ENCODE measurements at places on chromosomes 13 and 19.

DNA sequence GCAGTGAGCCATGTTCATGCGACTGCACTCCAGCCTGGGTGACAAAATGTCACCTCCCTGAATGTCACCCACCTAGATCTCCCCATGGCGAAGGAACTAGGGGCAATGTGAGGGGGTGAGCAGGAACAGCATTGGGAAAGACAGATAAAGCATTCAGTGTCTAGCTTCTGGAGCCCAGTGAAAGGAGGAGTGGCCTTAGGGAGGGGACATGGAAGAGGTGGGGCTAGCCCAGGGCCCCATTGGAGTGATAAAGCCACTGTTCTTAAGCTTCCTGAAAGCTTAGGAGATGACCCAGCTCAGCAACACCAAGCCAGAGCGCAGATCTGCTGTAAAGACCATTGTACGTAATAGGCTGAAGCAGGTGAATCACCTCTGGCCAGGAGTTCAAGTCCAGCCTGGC is 13.0 kb upstream of the KCNN1 start:
- peak; percentile 51 for DNase-seq

DNA sequence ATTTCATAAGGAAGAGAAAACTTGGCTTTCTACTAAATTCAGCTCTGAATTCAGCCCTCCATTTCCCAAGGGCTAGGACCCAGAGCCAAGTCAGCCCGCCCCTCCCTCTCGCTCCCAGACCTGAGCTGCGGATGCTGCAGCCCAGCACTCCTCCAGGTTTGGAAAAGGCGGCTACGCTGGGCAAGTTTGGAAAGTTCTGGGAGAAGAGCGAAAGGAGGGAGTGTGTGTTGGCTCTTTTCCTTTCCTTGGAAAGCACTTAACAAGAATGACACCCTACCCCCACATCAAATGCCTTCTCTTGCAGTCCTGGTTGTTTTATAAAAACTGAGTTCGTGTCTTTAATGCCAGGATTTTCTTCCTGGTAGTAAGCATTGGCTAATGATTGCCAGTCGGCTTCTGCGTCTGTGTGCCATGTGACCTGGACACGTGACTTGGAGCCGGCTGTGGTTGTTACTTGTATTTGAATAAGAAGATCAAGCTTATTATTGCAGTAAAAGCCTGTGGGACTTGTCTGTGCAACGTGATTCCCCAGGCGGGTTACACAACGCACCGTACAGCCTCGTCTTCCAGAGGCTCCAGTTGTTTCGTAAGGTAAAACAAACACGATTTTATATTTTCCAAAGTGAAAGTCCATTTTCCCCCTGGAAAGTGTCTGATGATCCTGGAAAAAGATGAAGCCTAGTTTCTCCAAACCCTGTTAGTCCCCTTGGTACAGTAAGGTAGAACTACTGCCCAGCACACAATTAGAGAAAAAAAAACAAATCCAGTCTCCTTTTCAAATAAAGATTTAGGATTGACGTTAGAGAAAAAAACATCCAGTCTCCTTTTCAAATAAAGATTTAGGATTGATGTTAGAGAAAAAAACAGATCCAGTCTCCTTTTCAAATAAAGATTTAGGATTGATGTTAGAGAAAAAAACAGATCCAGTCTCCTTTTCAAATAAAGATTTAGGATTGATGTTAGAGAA is 26.8 kb upstream of the UBE2L5 start:
- peak; percentile 60 for DNase-seq

- no peak for DNase-seq
These were observed 14.4 kb downstream of the MICOS13 start for GRCh38 chr19:5665781-5666513.

DNA sequence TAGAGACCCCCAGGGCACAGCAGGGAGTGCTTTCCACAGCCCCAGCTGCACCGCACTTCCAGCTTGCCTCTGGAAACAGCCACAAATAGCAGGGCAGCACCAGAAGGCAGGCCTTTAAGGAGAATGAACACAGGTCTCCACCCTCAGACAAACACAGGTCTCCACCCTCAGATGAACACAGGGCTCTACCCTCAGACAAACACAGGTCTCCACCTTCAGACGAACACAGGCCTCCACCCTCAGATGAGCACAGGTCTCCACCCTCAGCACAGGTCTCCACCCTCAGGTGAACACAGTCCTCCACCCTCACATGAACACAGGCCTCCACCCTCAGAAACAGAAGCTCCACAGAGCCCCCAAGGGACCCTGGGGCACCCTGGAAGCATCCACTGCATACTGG is 51.7 kb downstream of the C1QTNF9 start:
- no peak for DNase-seq

DNA sequence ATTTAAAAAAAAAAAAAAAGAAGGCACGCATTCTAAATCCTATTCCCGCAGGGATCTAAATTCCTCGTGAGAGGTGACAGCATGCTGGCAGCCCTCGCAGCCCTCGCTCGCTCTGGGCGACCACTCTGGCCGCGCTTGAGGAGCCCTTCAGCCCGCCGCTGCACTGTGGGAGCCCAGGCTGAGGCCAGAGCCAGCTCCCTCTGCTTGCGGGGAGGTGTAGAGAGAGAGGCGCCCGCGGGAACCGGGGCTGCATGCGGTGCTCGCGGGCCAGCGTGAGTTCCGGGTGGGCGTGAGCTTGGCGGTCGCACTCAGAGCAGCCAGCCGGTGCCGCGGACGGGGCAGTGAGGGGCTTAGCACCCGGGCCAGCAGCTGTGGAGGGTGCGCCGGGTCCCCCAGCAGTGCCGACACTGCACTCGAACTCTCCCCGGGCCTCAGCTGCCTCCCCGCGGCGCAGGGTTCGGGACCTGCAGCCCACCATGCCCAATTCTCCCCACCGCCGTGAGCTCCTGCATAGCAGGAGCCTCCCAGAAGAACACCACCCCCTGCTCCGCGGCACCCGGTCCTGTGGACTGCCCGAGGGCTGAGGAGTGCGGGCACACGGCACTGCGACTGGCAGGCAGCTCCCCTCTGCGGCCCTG is 553.9 kb downstream of the LMO7 start:
- no peak for DNase-seq

DNA sequence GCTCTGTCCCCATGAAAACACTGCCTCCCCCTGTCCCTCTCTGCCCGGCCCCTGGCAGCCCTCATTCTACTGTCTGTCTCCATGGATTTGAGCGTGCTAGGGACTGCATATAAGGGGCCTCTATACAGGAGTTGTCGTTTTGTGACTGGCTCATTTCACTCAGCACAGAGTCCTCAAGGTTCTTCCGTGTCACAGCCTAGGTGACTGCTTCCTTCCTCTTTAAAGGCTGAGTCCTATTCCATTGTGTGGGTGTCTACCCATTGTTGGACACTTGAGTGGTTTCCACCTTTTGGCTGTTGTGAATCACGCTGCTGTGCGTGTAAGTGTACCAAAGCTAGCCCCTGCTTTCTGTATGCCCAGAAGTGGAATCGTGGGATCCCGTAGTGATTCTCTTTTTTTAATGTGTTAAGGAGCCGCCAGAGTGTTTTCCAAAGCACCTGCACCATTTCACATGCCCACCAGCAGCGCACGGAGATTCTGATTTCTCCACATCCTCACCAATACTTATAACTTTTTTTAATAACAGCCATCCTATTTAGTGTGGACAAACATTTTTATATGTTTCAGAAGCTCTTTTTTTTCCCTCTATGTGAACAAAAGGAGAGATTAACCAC is 116.7 kb downstream of the COL4A2 start:
- DNase-seq, result no peak

- DNase-seq, result peak; percentile 93
These were observed 159.0 kb downstream of the RNF17 start for GRCh38 chr13:24922745-24923591.

DNA sequence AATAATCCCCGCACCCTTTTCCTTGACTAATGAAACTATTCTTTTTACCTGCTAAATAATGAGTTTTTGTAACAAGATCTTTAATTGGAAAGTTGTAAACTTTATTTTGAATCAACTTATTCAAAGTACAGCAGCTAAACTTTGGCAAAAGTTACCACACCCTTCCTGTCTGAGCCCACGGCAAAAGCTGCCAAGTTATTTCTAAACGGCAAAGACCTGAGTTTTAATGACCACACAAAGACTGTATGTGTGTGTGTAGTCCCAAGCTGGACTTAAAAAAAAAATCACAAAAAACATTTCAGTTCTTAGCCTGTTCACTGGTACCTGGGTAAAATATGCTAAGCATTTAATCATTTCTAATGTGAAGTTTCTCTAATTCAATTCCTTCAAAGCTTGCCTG is 60.7 kb downstream of the ZAR1L start:
- no peak for DNase-seq

- DNase-seq, result no peak
These were observed 1147.9 kb downstream of the UQCRFS1 start for GRCh38 chr19:28065026-28065425.

GRCh38 chr19:5935473-5936291 is 21.6 kb downstream of the CAPS start:
- no peak for DNase-seq

DNA sequence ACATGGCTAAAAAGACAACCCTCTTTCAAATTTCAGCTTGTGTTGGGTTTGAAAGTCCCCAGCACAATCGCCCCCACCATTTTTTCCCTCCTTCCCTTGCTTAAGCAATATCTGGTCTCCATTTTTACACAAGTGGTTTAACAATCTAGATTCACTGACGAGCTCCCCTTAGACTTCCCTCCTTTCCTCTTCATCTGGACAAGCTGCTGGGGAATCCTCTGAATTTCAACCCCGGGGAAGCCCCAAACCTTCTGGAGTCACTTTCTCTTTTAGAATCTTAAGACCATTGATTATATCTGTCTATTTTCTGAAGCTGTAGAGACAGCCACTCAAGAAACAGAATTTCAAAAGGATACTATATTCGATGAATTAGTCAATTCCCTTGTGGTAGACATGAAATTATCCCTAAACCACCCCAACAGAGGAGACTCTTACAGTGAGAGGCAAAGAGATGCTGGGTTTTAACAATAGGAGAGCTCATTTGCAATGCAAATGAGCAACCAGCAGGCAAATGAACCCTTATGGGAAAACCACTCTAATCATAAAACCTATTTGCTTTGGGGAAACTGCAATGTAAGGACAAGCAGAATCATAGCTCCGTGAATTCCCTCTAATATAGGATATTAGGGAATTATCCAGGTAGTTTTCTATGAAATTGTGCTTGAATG is 78.9 kb downstream of the TEX26 start:
- DNase-seq, result peak; percentile 39

GRCh38 chr13:36999054-36999714 is at the start of gene ALG5:
Gene ALG5 (minus strand): TSS chr13:36999340. CDS start chr13:36999300, 40 bp downstream.
- peak; percentile 60 for DNase-seq

DNA sequence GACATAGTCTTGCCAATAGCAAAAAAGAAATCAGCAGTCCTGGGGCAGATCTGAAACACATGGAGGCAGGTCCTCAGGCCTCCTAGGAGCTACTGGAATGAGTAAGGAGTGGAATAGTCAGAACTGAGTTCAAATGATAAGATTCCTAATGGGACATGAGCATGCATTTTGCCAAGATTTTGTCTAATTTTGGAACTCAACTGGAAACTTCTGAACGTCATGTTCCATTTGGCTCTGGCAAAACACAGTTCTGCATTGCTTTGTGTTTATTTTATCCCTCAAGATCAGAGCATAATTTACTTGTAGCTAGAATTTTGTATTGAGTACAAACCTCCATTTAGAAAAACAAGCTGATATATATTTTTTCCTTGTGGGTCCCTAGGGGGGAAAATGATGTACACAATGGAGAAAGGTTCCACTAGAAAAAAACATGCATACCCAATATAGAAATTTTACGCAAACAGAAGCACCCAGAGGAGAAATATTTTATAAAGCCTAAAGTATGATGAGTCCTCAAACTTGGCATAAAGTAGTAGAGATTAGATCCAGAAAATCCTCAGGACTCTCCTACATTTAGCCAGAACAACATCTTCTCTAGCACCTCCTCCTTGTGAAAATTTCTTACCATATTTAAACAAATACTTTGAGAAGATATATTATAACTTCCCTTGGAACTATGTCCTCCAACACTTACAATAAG is 149.0 kb upstream of the SERP2 start:
- no peak for DNase-seq

DNA sequence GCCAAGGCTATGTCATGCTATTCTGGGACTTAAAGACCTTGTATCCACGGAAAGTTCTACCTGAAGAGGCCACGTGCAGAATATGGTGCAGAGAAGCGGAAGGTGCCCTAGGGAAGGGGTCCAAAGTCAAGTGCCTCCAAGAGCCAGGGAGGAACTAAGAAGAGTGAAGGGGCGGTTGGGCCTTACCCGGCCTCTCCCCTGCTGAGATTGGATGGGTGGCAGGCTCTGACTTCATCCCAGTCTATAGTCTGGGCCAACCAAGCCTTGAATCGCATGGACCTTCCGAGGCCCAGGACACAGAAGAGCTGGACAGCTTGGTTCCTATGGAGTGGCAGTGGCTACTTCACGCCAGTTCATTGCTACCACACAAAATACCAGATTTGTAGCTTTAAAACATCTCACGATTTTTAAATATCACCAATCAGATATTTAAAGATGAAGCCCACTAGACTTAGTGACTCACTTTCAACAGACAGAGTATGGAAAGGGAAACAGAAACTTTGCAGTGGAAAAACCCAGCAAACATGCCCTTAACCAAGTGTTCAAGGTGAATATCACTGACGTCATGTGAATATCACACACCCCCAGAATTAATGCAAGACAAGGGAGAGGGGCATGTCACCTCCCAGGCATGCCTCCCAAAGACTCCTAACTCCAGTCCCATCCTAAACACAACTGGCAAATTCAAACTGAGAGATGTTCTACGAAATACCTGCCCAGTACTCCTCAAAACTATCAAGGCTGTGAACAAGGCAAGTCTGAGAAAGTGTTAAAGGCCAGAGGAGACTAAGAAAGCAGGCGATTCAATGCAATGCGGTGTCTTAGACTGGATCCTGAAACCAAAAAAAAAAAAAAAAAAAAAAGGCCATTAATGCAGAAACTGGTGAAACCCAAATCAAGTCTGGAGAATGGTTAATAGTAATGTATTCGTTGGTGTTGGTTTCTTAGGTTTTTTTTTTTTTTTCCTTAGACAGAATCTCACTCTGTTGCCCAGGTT is 10.2 kb downstream of the C19orf12 start:
- DNase-seq, result no peak

GRCh38 chr19:3785938-3786824 is at the start of gene MATK:
Gene MATK (minus strand): TSS chr19:3786381. CDS start chr19:3785135, 1,246 bp downstream.
- no peak for DNase-seq

Data from COLO829 (cell line).